ENCODE measurements at places on chromosomes 6 and 20.

- DNase-seq: no peak
Measured at GRCh38 chr6:95804847-95805541, 210.8 kb upstream of the FUT9 start.

DNA sequence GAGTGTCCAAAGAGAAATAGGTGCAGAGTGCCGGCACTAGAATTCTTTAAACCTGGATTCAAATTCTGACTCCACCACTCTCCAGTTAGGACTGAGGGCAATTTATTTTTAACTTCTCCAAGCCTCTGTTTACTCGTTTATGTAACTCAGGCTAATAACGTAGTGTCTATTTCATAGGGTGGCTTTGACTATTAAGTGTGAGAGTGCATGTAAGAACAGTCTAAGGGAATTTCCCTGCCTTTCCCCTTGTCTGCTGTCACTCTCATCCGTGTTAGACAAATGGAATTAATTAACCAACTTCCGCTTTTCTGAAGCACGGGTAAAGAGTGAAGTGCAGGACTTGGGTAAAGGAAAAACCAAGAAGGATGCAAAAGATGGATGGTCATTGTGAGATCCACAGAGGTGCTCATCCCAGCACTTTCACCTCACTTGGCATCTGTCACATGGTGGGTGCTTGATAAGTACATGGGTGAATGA lies 4.1 kb upstream of the ZKSCAN8 start:
- DNase-seq: peak; percentile 76

- peak; percentile 92 for DNase-seq
Measured at GRCh38 chr20:9407805-9408421, 106.5 kb upstream of the LAMP5 start.

DNA sequence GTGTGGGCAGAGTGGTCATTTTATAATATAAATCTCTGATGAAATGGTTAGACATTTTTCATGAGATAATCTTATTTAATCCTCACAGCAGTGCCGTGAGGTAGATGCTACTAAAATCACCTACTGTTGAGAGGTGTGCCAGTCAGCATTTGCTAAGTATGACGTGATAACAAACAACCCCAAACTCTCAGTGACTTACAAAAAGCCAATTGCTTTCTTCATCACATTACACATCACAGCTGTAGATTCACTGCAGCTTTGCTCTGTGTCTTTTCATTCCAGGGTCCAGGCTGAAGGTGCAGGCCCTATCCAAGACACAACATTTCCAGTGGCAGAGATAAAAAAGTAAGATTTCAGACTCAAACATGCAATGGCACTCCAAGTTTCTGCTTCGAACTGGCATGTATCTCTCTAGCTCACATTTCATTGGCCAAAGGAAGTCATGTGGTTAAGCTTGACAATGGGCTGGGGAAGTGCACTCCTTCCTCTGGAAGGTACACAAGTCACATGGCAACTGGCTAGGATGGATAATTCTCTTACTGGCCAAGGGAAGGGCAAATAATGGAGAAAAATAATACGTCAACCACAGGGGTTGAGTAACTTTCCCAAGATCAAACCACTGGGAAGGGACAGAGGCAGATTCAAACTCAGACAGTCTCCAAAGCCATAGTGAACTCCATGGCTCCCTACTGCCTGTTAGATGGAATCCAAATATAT lies 69.5 kb upstream of the EPB41L1 start:
- no peak for DNase-seq

- peak; percentile 93 for DNase-seq
Measured at GRCh38 chr20:25285091-25285647, 37.3 kb downstream of the PYGB start.

DNA sequence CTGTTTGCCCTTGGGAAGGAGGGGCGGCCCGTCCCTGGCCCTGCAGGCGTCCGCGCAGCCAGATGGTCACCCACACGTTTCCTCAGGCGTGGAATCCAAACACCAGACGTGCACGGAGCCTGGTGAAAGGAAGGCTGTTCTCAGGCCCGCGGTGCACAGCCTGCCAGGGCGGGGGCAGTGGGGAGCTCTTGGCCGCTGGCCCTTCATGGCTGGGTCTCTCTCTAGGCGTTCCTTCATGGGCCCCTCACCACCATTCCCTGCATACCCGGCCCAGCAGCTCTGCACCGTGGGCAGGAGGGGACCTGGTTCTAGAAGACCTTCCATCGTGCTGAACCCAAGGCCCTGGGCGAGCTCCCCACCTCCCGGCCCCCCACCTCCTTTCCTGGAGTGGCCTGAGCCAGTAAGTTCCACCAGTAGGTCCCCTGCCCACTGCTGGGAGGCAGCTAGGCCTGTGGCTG lies 30.4 kb upstream of the SMOC2 start:
- no peak for DNase-seq

GRCh38 chr6:159125951-159126352 lies 43.2 kb upstream of the FNDC1 start:
- DNase-seq: peak; percentile 54

Data from eye (tissue), 1 donor.